ENCODE measurements at places on chromosomes 4 and X. TPM values are rescaled to one million over a fixed set of nuclear protein-coding genes. Genes with fewer than 3 reads are reported as not detected.

Gene MAB21L2
- 0.12 TPM for total RNA-seq

Gene LGI2
- total RNA-seq: 0.12 TPM

Gene P2RY10
- total RNA-seq: not detected

Gene EDNRA
- 3.5 TPM for total RNA-seq

Gene CT45A3
- not detected for total RNA-seq
